ENCODE measurements at places on chromosomes 4 and X. TPM values are rescaled to one million over a fixed set of nuclear protein-coding genes. Genes with fewer than 3 reads are reported as not detected.

DNA sequence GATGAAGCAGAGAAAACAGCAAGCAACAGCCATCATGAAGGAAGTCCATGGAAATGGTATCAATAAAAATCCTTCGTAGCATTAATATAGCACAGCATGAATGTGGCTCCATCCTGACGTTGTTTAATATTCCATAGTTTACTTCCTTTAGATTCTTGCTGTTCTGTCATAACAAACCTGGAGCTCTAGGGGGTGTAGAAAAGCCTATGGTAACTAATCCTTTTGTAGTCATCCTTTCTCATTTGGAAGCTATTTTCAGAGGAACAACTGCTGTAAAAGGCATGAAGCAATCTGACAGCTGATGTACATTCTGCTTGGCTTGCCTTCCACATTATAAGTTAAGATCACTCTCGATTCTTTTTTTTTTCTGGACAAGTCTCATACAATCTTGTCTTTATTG lies 914 bp downstream of the MYOZ2 start:
- no peak for DNase-seq

DNA sequence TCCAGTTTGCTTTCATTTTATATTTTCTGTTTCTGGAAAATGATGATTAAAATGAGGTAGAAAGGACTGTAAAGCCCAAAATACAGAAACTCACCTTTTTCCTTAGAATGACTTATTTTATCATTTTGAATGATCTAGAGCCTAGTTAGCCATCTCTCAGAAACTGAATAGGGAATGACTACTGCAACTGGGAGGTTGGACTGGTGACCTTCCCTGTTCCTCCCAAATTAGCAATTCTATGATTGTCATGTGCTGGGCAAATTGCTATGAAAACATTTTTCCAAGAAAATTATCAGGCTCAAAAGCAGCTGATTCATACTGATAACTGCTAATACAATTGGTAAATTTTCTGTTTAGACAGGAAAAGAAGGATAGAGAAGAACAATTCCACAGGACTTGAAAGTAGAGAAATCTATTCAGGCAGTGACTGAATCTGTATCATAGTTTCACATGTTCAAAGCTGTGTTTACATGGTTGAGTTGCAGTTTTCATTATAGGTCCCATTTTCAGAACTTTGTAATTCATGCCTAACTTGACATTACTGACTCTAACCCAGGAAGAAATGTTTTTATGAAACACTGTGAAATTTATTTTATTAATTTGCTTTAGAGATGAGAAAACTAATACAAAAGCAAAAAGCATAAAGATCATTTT lies 43.4 kb upstream of the SEC24B start:
- no peak for DNase-seq

DNA sequence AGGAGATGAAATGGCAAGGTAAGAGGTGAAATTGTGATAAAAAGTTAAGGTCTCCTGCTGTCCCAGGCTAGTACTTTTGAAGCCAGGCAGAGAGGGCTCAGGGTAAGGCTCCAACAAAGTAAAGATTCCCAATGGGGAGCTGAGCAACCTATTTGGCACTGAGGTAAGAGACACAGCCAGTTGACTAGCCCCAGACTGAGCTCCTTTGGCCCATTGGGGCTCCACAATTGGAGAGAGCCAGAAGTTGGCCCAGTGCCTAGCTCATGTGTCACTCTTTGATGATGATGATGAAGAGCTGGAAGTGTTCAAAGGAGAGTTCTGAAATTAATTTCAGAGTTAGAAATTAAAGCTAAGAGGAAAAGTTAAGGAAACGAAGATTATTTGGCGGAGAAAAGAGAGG lies 94.6 kb downstream of the RLIM start:
- no peak for DNase-seq

DNA sequence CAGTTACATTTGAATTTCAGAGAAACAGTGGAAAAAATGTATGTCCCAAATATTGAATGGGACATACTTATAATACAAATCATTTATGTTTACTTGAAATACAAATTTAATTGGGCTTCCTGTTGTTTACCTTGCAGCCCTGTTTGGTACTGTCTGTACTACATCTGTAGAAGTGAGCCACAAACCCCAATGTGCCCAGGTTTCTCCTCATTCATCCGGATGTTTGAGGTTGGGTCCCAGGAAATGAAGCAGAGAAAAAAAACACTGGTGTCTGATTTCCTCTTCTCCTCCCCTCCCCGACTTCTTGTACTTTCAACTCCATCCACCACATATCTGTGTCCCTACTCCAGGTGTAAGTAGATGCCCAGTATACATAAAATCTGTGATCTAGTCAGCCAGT lies 27.1 kb upstream of the SCRG1 start:
- no peak for DNase-seq

- DNase-seq = no peak
These were observed 10.1 kb upstream of the RNF4 start for GRCh38 chr4:2458546-2459491.

GRCh38 chr4:53586121-53586816 lies 5.0 kb downstream of the LNX1 start:
- no peak for DNase-seq

Gene PAGE2B
- 0.91 TPM for total RNA-seq

DNA sequence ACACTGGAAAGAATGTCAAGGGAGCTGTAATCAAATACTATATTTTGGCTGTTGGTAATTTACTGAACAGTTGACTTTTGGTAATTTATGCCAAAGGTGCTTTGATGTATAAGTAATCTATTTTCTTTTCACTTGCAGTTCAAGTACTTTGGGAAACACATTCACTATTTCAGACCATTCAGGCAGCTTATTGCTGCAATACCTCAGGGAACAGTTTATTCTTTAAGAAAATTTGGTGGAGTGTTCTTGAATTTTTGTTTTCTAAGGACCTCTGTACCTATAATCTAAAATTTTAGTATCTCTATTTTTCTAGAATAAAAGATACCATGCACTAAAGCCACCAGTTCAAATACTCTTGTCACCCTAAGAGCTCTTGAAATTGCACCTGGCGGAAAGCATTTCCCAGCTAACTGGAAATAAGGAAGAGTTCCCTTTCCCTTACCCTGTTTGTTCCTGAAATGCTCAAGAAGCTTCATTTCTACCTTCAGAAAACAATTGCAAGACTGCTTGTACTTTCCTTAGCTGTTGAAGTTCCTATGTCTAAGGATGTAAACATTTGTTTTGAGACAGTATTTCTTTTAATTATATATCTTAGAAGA lies 633.5 kb upstream of the FAT1 start:
- no peak for DNase-seq

DNA sequence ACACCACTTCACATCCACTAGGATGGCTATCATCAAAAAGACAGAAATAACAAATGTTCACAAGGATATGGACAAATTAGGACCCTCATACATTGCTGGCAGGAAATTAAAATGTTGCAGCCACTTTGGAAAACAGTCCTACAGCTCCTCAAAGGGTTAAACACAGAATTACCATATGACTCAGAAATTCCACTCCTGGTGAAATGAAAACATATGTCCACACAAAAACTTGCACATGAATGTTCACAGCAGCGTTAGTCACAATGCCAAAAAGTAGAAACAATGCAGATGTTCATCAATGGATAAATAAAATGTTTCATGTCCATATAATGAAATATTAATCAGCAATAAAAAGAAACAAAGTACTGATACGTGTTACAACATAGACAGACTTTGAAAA lies 15.1 kb downstream of the S100G start:
- DNase-seq = no peak

Gene BGN
- not detected for total RNA-seq

- no peak for DNase-seq
These were observed 179.1 kb upstream of the FAT4 start for GRCh38 chr4:125135652-125136051.

GRCh38 chr4:140238351-140239056 lies 84.5 kb upstream of the MAML3 start:
- DNase-seq = no peak

DNA sequence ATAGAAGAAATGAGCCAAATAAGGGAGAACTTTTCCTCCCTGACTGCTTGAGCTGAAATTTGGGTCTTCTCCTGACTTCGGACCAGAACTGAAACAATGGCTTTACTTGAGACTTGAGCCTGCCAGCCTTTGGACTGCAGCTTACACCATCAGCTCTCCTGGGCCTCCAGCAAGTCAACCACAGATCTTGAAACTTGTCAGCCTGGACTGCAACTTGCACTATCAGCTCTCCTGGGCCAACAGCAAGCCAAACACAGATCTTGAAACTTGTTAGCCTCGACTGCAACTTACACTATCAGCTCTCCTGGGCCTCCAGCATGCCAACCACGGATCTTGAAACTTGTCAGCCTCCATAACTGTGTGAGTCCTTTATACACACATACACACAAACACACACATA lies 425.9 kb upstream of the PCDH7 start:
- DNase-seq = no peak

DNA sequence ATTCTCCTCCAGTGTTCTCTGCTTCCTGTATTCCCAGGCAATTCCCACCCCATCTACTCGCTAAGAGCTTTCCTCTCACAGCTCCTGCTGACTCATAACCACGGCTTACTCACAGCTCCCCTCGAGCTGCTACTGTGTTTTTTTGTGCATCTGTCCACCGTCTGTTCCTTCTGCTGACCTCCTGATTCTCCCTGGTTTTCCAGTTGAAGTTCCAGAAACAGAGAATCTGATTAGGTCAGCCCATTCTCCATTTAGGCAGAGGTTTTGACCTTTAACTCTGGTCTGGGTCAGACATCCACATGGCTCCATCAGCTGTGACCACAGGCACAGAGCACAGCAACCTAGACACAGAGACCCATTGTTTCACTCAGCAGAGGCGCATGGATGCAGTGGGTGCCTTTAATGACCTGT lies 5.5 kb upstream of the SMIM20 start:
- no peak for DNase-seq

Gene SEC31A
- 166 TPM for total RNA-seq

All from naive thymus-derived CD4-positive, alpha-beta T cell (primary cell).